ENCODE measurements at places on chromosomes 1 and 21. TPM values are rescaled to one million over a fixed set of nuclear protein-coding genes. Genes with fewer than 3 reads are reported as not detected.

AGT gene
- not detected for total RNA-seq

FNDC5 gene
- not detected for total RNA-seq

DNA sequence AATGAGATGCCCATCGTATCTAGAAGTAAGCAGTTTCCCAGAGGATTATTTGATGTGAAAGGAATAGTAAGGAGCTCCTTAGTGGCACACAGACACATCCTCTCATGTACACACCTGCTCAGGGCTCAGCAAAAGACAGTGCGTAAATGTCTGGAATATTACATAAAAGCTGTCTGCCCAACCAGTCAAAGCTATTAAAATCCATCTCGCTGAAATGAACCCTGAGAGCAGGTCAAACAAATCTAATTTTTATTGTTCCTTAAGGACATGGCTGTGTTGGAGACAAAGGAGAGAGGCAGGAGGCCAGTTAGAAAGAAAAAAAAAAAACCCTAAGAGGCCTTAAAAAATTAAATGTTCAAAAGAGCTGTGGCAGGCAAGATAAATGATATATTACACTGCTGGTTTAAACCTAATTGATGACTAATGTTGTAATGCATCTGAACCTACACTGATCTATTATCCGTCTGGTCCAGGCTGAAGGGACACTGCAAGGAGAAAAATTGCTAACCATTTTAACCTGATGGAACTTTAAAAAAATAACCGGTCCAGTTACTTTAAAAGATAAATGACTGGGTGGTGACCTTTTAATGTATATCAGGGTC, 58.5 kb upstream of the FGGY start:
- no peaks in the 10 kb centered on the region for H3K36me3 ChIP-seq
- no peak overlapping the region for H3K27ac ChIP-seq
- DNase-seq = no peak
- H3K27me3 ChIP-seq = no peaks in the 10 kb centered on the region

- H3K27ac ChIP-seq = no peak overlapping the region
- peaks cover 1% of the 10 kb centered on the region for H3K27me3 ChIP-seq
- peaks cover 13% of the 10 kb centered on the region for H3K4me1 ChIP-seq
- H3K36me3 ChIP-seq = no peaks in the 10 kb centered on the region
- no peak for DNase-seq
Measured at GRCh38 chr1:110477967-110478640, 27.2 kb downstream of the PROK1 start.

GRCh38 chr21:45498646-45499000, 43.6 kb downstream of the SLC19A1 start:
- DNase-seq = no peak
- H3K4me3 ChIP-seq = no peak overlapping the region
- no peak overlapping the region for H3K27ac ChIP-seq
- peaks cover 41% of the 10 kb centered on the region for H3K36me3 ChIP-seq
- no peaks in the 10 kb centered on the region for H3K4me1 ChIP-seq
- H3K27me3 ChIP-seq = no peaks in the 10 kb centered on the region

DNA sequence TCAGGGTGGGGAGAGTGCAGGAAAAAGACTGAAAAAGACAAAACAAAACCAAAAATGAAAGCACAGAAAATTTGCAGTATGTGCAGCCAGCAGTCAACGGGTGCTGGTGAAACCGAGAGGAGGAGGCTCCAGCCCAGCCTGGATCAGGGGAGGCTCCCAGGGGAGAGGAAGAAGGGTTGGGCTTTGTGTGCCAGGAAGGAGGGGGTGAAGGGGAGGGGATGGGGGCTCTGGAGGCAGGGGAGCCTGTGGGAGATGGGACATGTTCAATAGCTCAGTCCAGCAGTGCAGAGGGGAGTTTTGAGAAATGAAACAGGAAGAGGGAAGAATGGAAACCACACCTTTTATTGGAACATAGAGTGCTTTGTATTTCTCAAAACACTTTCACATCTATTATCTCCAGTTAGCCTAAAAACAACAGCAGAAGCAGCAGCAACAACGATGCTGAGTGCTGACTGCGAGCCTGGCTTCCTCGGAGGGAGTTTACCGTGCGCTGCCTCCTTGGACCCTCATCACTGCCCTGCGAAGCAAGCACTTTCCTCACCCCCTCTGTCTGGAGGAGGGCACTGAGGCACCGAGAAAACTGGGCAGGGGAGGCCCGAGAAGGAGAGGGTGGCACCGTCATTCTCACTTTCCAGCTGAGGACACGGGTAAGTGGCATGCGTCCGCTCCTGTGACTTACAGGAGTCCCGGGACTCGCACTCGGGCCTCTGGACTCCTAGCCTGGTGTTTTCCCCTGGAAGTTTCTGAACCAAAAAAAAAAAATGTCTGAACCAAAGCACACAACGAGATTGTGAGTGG, 62.9 kb downstream of the MDM4 start:
- H3K36me3 ChIP-seq = no peaks in the 10 kb centered on the region
- H3K4me1 ChIP-seq = no peaks in the 10 kb centered on the region
- H3K27ac ChIP-seq = no peak overlapping the region

DNA sequence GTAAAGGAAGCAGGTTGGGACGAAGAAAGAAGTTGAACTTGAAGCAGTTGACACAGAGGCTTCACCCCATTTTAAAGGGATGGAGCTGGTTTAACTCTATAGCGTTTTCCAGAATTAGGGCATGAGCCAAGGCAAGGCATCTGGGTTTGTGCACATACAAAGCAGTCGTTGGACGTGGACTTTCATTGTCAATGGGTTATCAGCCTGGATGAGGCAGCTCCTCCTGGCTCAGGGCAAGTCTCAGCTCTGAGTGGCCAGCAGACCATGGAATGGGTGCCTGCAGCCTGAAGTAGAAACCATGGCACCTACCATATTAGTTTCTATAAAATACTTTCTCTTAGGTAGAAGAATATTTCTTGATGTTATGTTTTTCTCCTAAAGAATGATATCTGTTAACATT, 163.8 kb upstream of the KCNK2 start:
- DNase-seq = no peak
- H3K4me3 ChIP-seq = no peak overlapping the region
- H3K4me1 ChIP-seq = no peaks in the 10 kb centered on the region
